ENCODE measurements at places on chromosomes 6 and 20.
A peak's percentile ranks its signal among the peaks of the same experiment; 100 is the strongest.

DNA sequence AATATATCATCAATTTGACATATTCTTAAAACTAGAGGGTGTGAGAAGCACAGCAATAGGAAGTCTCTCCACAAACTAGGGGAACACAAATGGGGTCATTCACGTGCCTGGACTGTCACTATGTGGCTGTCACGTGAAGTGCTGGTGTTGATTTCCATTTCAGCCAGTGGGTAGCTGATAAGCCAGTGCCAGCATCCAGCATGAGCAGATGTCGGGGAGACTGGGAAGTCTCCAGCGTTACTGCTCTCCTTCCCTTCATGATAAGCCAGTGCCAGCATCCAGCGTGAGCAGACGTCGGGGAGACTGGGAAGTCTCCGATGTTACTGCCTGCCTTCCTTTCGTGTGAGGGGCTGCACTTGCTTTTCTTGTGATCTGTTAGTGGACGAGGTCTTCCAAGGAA, 5.6 kb upstream of the SLC17A9 start:
- DNase-seq: no peak

DNA sequence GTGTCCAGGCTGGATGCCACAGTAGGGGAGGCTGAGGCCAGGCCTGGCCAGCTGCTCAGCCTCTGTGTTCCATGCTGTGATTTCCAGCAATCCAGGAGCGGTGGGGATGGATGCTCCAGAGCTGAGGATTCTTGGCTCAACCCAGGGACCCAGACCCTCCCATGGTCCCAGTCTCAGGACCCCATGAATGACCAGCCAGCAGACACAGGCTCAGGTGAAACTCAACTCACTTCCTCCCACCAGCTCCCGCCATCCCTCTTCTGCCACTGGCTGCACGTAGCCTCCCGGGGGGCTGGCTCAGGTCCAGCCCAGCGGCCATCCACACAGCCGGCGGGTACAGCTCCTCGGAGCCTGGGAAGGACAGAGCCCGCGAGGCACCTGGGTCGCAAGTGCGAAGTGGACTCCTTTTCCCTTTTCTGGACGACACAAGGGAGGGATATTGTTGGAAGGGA, 54.5 kb upstream of the DACT2 start:
- DNase-seq: no peak

DNA sequence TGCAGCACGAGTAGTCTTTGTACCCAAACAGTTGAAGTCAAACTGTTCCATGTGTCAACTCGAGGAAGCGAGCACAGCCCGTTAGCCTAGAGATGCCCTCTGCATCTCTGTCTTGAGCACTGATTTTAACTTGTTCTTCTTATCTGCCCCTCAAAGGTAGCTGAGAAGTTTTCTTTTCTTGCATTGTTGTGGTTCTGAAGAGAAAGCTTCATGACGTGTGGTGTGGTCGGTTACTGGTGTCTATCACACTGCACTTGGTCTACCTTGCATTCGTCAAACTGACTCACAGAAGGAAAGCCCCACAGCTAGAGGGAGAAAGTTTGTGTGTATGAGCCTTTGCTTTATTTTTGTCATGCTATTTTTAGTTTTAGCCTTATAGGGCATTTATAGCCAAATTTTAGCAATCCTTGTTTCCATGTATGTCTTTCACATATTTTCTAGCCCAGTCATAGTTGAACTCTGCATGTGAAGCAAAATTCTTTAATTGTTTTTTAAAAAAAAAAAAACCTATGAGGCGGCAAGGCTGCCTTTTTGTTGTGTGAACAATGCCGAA, 115.1 kb downstream of the JAG1 start:
- DNase-seq: no peak

DNA sequence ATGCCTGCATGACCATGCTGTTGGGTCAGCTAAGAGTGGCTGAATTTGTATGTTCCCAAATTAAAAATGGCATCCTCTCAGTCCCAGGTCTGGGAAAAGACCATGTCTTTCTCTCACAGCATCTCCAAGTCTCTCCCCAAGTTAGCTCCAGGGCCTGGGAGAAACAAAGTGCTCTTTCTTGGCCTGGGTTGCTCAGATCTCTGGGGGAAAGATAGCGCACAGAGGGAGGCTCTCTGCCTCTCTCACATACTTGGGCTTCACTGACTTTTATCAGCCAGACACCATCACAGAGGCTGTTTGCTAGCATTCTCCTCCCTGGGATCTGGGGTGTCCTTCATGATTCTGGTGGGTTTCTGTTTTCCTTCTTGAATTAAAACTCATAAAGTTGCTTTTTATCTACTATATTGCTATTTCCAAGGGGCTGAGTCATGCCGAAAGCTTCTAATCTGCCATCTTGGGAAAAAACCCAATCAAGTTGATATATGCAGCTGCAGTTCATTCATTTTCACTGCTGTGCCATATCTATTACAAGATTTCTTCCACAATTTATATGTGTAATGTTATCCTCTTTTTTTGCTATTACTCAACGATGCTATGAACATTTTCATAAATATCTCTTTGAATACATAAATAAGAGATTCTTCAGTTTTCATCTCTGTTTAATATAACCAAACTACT, 190.2 kb downstream of the MOXD1 start:
- no peak for DNase-seq

DNA sequence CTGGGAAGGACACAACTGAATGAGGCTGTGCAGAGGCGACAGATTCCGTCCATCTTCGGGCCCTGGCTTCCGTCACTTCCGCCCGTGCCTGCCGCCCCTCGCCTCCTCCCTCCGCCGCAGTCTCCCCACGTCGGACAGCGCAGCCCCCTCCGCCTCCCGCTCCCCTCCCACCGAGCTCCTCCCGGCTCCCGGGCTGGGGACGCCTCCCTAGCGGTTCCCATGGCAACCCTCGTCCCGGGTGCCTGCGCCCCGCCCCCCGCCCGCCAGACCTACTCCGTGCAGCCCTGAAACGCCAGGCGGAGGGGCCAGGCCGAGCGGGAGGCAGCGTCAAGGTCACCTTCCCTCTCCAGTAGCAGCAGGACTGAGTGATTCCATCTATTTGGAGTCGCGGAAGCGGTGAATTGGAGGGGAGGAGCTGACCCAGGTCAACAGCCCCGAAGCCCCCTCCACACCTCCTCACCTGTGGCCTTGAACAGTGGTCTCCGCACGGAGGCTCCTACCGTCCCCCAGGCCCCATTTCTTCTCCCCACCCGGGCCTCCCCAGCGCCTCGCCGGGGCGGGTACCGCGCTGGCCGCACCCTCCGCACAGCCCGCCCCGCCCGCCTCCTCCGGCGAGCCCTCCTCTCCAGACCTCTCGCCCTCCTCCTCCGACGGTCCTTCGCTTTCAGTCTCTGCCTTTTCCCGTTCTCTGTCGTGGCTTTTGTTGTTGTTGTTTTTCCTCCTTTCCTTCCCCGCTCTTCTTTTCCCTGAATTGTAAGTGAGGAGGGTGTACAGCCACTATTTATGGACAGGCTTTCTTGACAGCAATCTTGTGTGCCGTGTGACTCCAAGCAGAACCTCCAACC, 951 bp downstream of the NRSN2 start:
- DNase-seq: peak; percentile 88

- peak; percentile 69 for DNase-seq
Observed at GRCh38 chr6:111534231-111534751, 51.3 kb upstream of the REV3L start.

GRCh38 chr6:155498370-155498769, 42.7 kb upstream of the NOX3 start:
- DNase-seq: no peak

DNA sequence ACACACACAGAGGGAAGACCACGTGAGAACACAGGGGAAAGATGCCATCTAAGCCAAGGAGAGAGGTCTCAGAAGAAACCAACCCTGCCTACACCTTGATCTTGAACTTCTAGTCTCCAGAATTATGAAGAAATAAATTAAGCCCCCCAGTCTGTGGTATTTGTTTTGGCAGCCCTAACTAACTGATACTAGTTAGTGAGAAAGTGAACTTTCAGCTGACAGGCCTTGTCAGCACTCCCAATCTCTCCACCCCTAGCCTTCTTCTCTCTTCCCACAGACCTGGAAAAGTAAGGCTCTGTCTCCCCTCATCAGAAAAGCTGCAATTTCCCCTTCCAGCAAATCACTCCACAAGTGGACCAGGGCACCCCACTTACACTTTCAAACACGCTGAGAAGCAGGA, 108.6 kb upstream of the CDYL start:
- DNase-seq: no peak

Data from globus pallidus (tissue), 1 donor.